Spinal cord (tissue), 10 donors: ENCODE measurements at places on chromosomes 3 and 15. TPM values are rescaled to one million over a fixed set of nuclear protein-coding genes. Genes with fewer than 3 reads are reported as not detected.
A peak's percentile ranks its signal among the peaks of the same experiment; 100 is the strongest.

DNA sequence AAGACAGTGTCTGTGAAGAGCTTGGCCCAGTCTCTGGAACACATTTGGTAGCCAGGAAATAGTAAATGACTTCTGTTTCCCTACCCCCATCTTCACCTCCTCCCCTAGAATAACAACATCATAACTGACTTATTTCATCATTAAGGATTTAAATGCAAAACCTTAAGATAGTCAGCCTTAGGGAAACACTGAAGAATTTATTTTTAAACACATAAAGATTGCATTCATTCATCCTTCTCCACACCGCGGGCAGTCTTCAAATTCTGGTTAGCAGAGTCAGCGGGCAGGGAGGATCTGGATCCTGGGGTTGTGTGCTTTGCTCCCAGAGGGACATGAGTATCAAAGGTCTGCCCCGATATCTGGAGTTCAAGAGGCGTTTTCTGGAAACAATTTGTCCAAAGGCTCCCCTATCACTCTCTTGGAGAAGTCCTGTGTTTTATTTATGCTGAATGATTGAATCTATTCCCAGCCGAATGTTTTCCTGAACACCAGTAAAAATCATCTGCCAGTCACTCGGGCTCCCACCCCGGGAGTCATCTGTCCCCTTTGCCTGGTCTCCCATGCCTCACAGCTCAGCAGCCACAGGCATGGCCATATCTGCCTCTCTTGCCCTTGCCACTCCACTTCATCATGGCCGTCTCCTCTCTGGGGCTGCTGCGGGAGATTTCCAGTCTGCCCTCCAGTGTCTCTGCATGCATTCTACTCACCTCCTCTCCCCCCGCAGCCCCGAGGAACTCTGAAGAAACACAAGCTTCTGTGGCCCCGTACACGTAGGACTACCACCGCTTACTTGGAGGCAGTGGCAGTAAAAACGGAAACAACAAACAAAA lies 234.7 kb upstream of the CTDSPL start:
- DNase-seq: no peak

Gene DPPA2
- total RNA-seq: not detected

Gene SOX2
- total RNA-seq: 104 TPM

DNA sequence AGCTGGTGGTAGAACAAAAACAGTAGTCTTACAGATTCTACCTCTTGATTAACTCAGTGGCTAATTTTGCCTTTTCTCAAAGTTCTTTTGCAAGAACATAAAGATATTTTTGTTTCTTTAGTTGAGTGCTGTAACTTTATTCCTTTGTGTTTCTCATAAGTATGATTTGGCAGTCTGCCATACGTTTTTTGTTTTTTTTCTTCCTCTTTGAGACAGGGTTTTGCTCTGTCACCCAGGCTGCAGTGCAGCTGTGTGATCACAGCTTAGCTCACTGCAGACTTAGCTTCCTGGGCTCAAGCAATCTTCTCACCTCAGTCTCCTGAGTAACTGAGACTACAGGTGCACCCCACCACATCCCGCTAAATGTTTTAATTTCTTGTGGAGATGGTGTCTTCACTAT lies 22.4 kb downstream of the B3GNT5 start:
- DNase-seq: no peak

Gene TMPRSS7
- 0.55 TPM for total RNA-seq

DNA sequence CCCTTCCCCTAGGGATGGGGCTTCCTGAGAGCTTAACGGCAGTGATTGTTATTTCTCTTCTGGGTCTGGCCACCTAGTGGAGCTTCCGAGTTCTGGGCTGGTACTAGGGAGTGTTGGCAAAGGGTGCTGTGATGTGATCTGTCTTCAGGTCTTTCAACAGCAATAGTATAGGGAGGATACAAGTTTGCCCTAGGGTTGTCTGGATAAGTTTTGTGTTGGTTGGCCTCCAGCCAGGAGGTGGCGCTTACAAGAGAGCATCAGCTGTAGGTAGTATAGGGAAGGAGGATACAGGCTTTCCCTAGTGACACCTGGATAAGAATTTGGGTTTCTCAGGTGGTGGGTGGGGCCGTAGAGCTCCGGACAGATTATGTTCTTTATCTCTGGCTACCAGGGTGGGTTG lies 19.2 kb upstream of the CPOX start:
- no peak for DNase-seq

DNA sequence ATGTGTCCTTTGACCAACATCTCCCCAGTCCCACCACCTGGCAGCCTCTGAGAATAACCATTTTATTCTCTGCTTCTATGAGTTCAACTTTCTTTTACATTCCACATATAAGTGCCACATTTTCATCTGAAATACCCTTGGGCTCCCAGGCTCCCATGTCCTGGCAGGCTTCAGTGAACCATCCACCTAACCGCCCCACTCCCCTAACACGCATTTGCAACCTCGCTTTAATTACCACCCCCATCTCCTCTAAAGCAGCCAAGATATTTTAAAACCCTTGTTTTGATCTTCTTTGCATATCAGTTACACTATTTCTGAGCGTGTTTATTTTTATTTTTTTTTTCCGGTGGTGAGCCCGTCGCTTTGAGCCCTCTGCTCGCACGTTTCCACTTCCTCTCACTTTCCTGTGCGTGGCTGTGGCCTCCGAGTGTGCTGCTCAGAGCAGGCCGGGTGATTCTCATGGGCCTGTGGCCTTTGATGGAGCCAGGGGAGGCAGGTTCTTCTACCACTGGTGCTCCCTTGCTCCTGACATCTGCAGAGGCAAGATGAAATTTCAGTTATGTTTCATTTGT lies 195.4 kb upstream of the LPP start:
- DNase-seq: no peak

DNA sequence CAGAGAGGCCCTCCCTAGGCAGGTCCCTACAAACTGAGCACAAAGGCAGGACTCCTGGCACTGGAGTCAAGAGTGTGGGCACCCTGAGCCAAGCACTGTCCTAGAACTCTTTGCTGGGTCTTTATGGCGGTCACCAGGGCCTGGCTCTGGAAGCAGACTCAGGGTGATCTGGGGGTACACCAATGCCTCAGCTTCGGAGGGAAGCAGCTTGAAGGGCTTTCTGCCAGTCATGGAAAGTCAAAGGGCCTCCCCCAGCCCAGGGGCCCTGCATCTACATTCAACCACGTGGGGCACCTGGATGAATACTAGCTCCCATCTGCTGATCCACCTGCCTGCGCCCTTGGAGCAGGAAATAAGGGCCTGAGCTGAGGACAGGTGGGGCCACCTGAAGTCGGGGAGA lies 7.4 kb downstream of the EPB42 start:
- no peak for DNase-seq

DNA sequence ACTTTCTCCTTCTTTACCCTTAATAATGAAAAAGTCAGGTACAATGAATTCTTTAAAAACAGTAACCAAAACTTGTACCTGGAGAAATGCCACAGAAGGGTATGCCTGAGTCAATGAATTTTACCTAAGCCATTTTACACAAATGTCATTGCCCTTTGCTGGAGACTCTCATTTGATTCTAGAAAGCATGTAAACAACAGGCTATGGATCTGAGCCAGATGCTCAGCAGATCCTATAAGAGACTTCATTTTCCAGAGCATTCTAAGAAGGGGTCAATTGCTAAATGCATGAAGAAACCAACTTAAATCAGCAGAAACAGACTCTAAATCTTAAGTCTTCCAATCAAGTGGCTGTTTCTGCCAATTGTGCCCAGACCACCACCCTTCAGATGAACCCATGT lies 83.8 kb upstream of the GALNT15 start:
- no peak for DNase-seq

DNA sequence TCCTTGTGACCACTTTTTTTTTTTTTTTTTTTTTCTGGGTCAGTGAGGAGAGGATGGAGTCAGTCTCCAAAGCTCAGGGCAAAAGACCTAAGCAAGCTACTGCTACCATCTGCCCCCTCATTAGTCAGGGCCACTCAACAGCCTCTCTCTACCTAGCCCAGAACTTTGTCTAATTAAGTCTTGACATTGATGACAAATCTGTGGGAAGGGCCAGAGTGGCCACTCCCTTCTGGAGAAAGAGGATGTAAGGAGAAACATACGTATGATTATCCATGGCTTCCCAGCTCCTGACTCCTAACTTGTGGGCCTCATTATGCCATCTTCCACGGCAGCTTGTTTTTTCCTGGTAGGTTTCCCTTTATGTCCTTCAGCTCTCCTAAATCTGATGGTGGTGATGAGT lies 37.9 kb downstream of the NR1I2 start:
- DNase-seq: no peak

DNA sequence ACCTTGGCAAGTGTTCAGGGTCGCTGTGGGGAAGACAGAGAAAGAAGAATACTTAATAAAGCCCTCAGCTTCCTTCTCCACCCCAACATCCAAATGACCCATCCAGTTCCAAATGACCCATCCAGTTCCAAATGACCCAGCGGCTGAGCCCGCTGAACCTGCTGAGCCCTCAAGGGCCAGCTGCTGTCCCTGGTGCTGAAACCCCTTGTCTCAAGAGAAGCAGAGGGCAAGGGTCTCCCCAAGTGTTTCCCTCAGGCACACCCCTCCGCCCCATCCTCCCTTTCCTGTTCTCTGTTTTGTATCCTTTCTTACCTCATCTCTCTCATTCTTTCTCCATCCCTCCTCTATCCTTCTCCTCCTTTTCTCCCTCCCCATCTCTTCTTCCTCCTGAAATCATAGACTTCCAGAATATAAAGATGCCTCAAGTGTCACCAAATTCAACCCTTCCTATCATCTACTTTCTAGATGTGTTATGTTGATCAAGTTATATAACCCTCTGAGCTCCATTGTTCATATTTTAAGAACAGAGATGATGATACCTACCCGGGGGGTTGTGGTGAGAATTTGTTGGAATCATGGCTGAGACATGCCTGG lies 29.0 kb downstream of the CCDC33 start:
- no peak for DNase-seq

- DNase-seq: no peak
These were observed 152.4 kb upstream of the CMC1 start for GRCh38 chr3:28088811-28089526.

GRCh38 chr3:115928376-115928775 lies 305.1 kb downstream of the GAP43 start:
- no peak for DNase-seq

GRCh38 chr3:123339302-123339701 lies 109.6 kb downstream of the ADCY5 start:
- no peak for DNase-seq

GRCh38 chr3:5222283-5223005 lies 34.9 kb downstream of the EDEM1 start:
- DNase-seq: no peak

DNA sequence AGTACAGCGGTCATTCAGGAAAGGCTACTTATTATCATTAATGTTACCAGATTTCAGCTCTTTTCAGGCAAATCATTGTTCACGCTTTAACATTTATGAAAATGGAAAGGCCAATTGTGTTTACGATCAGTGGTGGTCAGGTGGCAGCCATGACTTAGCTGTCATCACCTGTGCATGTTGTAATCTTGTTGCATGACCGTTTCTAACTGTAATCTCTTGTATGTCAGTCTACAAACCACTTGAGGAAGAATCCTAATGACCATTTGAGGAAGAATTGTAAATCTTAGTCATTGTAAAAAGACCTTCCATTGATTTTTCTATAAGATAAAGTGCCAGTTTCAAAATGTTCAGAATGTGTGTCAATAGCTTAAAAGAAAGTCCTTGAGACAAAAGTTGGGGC lies 100.4 kb downstream of the SERPINI1 start:
- no peak for DNase-seq

Gene ESYT3
- total RNA-seq: 6.5 TPM

GRCh38 chr15:96171853-96172296 lies 158.6 kb upstream of the NR2F2 start:
- peak; percentile 38 for DNase-seq

GRCh38 chr15:74460298-74460697 lies 662 bp downstream of the UBL7 start:
- DNase-seq: no peak

DNA sequence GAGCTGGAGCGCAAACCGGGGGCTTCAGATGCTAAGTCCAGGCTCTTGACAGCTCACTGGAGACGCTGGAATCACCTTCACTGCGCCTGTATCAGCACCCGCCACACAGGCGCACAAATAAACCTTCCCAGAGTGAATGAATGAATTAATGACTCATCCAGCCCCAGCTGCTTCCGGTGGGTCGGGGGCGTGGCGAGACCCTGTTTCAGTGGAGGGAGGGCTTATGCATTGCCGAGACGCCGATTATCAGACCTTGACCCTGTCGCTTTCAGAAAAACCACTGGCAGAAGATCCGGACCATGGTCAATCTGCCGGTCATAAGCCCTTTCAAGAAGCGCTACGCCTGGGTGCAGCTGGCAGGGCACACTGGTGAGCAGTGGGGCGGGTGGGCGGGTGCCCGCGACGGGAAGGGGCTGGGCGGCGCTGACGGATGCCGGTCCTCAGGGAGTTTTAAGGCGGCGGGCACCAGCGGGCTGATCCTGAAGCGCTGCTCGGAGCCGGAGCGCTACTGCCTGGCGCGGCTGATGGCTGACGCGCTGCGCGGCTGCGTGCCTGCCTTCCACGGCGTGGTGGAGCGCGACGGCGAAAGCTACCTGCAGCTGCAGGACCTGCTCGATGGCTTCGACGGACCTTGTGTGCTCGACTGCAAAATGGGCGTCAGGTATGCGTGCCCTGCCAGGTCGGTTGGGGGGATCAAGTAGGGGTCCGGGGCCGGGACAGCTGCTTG lies 7.7 kb downstream of the ITPKA start:
- DNase-seq: no peak

- DNase-seq: no peak
These were observed 61.6 kb upstream of the PRR23C start for GRCh38 chr3:139106013-139106932.

DNA sequence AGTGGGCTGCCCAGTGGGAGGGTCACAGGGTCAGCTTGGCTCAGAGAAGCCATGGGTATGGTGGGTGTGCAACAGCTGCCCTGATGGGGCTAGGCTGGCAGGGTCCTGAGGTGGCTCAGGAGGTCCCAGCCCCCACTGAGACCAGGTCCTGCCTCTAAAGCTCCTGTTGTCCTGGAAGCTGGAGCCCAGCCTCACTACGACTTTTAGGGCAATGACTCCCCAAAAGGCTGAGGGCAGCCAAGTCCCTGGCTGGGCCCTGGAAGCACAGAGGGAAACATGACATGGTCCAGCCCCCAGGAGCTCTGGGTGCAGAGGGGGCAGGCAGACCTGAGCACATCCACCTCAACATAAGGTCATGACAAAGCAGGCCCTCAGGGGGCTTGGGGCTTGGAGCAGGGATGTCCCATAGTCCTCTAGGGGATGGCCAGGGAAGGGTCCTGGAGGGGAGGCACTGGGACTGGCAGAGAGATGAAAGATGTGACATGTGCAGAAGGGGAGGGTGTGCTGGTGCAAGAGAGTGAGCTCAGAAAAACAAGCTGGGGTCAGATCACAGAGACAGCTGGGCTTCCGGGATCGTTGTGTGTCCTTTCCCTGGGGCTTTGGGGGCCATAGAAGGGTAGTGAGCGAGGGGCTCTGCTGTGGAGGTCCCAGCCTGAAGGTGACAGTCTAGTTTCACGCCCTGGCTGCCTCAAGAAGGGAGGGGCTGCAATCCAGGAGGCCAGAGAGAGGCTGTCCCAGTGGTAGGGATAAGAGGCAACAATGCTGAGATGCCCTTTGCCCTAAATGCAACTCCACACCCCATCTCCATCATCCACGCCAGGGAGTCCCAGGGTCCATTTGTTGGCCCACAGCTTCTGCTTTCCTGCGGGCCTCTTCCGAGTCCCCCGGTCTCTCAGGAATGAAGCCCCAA lies 639 bp upstream of the ITIH3 start:
- no peak for DNase-seq

GRCh38 chr3:173599673-173600072 lies 202.1 kb downstream of the NLGN1 start:
- DNase-seq: no peak

GRCh38 chr3:113057117-113057516 lies 66.3 kb downstream of the GTPBP8 start:
- DNase-seq: no peak
